ENCODE measurements at places on chromosomes 2 and 18.

- DNase-seq: no peak
Measured at GRCh38 chr2:100660851-100661584, 98.2 kb downstream of the PDCL3 start.

- DNase-seq: no peak
Measured at GRCh38 chr2:121771976-121772742, 16.7 kb downstream of the TSN start.

DNA sequence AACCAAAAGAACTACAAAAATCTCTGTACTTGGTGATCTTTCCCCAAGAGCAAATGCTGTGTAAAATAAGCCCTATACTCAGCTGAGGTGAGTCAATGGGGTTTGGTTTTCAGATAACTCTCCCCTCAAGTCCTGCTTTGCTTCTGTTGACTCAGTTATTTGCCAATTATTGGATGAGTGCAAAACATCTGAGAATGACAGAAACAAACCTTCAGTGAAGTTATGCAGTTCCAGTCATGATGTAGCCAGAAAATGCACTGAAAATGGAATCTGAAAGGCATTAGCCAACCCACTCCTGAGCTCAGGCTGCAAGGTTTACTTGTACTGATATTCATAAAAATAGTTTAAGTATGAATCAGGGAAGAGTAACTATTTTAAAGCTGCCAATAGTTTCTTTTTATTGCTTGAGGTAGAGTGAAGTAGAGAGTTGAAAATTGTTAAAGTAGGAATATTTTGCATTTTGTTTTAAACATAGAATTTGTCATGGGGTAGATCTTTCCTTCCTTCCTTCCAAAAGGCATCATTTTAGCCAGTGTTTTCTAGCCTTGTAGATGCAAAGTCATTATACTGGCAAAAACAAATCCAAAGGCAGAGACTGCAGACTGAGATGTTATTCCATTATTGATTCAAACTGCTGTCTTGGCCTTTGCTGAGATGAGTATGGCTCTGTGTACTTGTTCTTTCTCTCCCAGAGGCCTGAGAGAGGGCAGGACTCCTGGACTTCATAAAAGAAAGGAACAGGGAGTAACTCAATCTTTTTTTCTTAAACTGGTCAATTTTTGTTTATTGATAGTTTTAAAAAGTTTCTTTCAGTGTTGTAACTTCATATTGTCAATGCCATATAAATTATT, 215.3 kb downstream of the RND3 start:
- no peak for DNase-seq

GRCh38 chr2:65396348-65397026, 35.9 kb downstream of the SPRED2 start:
- DNase-seq: no peak

- no peak for DNase-seq
Measured at GRCh38 chr2:11371092-11371937, 26.9 kb upstream of the ROCK2 start.

- no peak for DNase-seq
Measured at GRCh38 chr2:222299906-222300725, 1.3 kb upstream of the PAX3 start.

GRCh38 chr2:187266147-187266546, 181.9 kb downstream of the CALCRL start:
- no peak for DNase-seq

DNA sequence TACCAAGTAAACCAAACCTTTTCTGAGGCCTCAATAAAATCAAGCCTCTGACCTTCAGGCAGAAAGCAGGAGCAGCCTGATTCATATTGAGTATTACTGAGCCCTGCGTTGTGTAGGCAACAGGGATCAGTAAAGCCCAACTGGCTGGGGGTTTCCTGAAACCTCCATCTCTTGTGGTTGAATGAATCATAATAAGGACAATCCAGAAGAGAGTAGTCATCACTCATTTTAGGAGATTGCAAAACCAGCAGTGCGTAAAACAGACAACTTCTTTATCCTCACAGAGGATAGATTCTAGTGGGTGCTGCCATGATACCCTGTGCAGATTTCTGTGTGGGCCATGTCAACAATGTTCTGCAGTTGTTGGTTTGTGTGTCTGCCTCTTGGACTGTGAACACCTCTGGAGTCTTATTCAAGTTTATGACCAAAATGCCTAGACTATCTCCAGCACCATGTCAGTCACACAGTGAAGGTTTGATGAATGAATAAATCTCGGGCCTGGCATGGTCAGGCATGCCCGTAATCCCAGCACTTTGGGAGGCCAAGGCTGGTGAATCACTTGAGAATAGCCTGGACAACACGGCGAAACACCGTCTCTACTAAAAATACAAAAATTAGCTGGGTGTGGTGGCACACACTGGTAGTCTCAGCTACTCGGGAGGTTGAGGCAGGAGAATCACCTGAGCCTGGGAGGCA, 51.8 kb upstream of the RAB27B start:
- DNase-seq: no peak

GRCh38 chr2:103135679-103136078, 373.8 kb downstream of the TMEM182 start:
- DNase-seq: no peak

DNA sequence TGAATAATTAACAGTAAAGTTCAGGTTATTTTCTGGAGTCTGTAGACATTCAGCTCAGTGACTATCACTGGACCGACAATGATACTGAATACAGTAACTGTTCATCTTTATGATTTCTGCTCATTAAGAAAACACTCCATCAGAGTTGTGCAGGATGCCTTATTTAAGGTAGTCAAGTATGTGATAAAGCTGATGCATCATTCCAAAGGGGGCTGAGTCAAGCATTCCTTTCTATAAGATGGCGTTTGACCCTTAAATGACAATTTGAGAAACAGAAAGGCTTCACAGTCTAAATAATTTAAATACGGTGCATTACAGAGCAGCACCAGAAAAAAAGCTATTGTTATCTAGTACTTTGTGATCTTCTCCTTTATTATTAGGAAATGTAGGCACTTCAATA, 131.1 kb downstream of the CDH2 start:
- no peak for DNase-seq

DNA sequence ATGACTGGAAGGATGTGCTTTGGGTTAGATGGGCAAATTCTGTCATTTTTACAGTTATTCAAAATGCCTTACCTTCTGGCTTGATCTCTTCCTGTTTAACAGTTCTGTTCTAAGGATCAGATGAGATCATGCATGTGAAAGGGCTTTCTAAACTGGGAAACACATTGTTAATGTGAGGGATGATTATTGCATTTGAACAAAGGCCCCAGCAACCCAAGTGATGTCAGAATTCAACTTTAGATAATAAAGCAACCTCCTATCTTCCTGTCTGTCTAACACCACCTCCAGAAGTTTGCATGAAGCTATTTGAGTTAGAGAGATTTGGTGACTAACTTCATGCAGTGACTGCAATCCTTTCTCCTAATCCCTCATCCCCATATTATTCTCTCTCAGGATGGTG, 77.8 kb upstream of the B3GNT2 start:
- DNase-seq: no peak

DNA sequence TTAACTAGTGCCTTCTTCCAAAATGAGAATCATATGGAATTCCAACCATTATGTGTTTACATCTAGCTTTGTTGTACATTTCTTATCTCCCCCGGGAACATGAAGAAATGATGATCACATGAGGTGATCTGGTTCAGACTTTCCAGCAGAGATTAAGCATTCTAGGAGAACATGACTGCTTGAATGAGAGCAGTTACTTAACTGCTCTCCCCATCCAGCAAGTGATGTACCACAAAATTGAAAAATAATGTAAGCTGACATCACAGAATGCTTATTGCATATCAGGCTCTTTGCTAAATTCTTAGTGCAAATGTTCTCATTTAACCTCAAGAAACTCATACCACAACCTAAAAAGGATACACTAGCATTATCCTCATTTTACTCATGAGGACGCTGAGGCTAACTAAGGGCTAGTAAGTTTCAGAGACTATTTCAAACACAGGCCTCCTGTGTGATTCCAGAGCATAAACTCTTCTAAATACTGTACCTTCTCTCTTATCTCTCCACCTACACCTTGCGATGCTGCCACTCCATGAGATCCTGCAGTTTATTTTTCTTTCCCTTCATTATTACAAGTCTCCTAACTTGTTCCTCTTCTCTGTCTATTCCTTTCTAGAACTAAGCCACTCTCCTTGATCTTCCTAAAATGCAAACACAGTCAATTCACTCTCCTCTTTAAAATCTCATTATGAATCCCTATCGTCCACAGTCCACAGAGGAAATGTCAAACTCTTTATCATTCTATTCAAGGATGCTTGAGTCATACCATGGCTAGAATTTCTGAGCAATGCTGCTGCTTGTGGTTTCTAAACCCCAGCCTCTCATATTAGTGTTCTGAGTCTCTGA, 1224.8 kb upstream of the ZEB2 start:
- no peak for DNase-seq
